Stimulated activated CD8-positive, alpha-beta memory T cell treated with anti-CD3 and anti-CD28 coated beads, Interleukin-4, amount 100 ng/mL, for 48 hours (primary cell): ENCODE measurements at places on chromosomes 7 and 10.
A peak's percentile ranks its signal among the peaks of the same experiment; 100 is the strongest.

GRCh38 chr10:79926037-79926436 is 22.9 kb downstream of the SFTPD start:
- no peak for DNase-seq

DNA sequence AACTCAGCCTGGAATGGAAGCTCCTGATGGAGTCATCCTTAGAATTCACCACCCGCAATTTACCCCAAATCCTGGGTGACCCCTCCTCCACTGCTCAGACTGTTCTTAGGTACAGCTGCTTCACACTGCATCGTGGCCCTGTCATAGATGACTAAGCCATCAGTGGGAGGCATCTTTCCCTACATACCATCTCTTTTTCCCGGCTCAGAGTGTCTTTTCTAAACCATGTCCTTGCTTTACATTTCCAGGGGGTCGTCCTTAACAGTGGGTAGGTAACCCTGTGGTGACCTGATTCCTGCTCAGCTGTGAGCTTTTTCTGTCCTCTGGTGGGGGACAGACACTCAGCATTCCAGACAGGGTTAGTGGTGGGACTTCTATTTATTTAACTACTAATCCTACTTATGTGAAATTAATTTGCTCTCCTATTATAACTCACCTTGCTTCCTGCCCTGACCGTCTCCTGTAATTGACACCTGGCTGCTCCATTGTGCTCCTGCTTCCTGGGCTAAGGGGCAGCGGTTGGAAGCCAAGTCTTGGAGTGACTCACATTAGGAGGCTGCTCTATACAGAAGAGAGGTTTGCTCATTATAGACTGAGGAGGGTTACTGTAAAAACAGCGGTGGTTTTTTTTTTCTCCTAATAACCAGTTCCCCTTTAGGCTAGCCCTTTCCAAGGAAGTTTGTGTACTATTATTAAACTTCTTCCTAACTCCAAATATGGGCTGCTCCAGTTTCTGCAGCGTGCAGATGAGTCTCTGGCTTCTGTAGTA is 40.6 kb downstream of the PYROXD2 start:
- DNase-seq, result no peak

DNA sequence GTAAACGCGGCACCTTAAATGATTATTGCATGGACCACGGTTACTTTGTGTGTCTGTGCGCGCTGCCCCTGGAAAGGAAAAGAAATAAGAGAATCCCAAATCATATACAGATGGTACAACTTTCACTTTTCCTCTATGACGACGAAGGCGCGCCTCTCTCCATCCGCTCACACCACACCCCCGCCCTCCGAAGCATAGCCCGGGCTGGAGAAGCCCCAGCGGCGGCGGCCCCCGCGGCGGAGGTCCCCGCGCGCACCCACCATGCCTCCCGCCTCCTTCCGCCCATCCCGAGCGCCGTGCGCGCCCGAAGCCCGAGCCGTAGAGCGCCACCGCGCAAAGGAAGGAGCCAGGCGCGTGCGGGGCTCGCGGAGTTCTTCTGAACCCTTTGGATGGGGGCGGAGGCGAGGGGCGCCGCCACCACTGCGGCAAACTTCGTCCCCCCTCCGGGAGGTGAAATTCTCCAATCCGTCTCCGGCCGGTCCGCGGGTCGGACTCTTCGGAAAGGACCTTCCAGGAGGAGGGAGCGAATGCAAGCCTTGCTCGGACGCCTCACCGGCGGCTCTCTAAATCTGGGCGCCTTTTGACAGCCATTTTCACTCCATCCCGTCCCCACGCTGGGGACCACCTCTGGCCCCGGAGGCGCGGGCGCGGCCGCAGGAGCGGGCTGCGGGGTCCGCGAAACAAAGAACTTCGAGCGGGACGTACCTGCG is 588 bp downstream of the GLI3 start:
- no peak for DNase-seq

- no peak for DNase-seq
Measured at GRCh38 chr10:113897693-113898618, 43.5 kb downstream of the NHLRC2 start.

- DNase-seq, result no peak
Measured at GRCh38 chr7:50436133-50436806, 13.9 kb downstream of the FIGNL1 start.

GRCh38 chr10:89003344-89003743 is 12.7 kb downstream of the FAS start:
- DNase-seq, result no peak

DNA sequence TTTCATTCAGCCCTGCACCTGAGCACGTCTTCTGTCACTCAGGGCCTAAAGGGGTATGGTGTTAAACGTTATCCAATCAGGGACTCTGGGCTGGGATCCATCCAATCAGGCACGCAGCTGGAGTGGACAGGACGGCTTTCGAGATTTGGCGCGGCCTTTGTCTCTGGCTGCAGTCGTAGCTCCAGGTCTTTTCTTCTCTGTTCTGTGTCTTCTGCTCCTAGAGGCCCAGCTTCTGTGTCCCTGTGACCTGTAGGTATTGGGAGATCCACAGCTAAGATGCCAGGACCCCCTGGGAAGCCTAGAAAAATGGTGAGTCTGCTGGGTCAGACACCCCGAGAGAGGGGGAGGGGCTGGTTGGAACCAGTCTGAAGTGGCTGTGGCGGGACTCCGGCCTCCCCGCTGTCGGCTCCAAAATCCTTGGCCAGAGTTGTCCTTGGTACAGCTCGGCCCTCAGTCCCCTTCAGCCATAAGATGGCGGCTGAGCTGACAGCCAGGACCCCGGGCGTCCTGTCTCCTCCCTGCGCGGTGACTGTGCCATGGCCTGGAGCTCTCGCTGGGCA is 11.7 kb upstream of the ZNF680 start:
- no peak for DNase-seq

GRCh38 chr10:8416192-8416701 is 361.8 kb downstream of the GATA3 start:
- peak; percentile 54 for DNase-seq

- DNase-seq, result no peak
Measured at GRCh38 chr10:69033256-69033655, 44.7 kb downstream of the KIFBP start.

DNA sequence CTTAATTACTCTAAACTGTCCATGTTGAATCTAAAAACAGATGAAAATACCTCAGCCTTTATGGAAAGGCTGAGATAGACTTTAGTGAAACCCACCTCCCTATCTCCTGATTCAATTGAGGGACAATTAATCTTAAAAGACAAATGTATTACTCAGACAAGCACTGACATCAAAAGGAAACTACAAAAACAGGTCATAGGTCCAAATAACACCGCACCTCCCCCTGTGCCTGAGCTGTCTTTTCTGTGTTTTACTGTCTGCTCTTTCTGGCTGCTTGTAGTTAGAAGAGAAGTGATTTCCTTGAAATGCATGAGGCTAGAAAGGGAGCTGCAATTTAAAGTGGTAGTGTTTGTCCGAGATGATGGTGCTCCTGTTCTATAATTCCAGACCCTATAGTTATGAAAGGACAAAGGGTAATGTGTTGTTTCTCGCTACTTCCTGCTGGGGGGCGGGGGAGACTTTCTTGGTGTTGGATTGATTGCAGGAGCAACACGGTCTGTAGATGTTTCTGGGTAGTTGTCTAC is 16.0 kb downstream of the AKR1C8 start:
- peak; percentile 48 for DNase-seq

- DNase-seq, result no peak
Measured at GRCh38 chr7:14478834-14479510, 423.6 kb downstream of the DGKB start.

GRCh38 chr10:1642600-1643160 is 94.6 kb downstream of the ADARB2 start:
- no peak for DNase-seq

DNA sequence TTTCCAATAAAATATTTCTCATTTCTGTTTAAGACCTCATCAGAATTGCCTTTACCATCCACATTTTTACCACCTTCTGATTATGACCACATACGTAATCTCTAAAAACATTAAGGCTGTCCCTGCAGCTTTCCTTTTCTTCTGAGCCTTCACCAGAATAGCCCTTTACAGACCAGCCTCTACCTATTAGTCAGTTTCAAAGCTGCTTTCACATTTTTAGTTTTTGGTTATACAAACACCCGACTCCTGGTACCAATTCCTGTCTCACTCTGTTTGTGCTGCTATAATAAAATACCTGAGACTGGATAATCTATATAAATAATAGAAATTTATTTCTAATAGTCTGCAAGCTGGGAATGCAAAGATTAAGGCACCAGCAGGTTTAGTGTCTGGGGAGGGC is 15.4 kb upstream of the GTF2IRD1 start:
- DNase-seq, result no peak

GRCh38 chr7:87148332-87148955 is 3.8 kb upstream of the DMTF1 start:
- DNase-seq, result no peak

- DNase-seq, result no peak
Measured at GRCh38 chr7:94676431-94676830, 20.5 kb upstream of the SGCE start.

- no peak for DNase-seq
Measured at GRCh38 chr10:1316809-1317143, 260.6 kb downstream of the WDR37 start.

DNA sequence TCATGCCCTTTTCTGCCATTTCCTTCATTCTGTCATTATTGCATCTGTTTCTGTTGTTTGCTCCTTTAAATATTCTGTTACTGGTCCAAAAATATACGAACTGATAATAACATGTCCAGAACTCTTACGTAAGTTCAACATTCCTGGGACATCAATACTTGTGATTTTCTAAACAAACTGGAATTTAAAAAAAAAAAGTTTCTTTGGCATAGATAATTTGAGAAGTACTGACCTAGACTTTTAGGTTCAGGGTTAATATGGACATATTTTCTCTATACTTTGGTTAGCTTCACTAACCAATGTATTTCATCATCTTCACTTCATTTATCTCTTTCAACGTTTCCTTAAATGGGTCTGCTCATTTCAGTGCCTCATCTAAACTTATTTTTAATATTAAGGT is 147.3 kb downstream of the JMJD1C start:
- DNase-seq, result no peak

GRCh38 chr7:11427686-11428273 is 404.2 kb downstream of the THSD7A start:
- DNase-seq, result no peak

- DNase-seq, result no peak
Measured at GRCh38 chr7:47423196-47423595, 158.7 kb downstream of the TNS3 start.

DNA sequence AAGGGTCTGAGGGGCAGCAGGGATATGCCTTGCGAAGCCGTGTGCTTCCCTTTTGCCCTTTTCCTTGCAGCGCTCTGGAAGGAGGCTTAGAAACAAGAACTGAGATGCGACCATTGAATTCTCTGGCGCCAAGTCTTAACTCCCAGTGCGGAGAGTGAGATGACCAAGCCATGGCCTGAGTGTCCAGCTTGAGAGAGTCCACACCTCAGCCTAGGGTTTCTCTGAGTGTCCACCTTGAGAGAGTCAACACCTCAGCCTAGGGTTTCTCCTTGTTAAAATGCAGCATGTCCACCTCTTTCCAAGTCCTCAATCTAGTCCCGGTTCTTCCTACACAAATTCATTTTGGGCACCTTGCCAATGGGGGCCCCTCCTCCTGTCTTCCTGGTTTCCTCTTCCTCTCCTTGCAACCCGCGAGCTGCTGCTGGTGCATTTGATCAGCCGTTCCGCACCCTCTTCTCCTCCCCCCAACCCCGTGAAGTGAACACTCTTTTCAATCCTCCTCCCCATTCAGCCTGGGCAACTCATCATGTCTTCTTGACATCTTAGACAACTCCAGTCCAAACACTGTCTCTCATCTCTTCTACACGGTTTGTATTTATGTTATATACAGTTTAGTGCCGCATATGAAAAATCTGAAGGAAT is 178.2 kb upstream of the PITRM1 start:
- no peak for DNase-seq

GRCh38 chr10:6283655-6284054 is 80.9 kb downstream of the PFKFB3 start:
- no peak for DNase-seq

DNA sequence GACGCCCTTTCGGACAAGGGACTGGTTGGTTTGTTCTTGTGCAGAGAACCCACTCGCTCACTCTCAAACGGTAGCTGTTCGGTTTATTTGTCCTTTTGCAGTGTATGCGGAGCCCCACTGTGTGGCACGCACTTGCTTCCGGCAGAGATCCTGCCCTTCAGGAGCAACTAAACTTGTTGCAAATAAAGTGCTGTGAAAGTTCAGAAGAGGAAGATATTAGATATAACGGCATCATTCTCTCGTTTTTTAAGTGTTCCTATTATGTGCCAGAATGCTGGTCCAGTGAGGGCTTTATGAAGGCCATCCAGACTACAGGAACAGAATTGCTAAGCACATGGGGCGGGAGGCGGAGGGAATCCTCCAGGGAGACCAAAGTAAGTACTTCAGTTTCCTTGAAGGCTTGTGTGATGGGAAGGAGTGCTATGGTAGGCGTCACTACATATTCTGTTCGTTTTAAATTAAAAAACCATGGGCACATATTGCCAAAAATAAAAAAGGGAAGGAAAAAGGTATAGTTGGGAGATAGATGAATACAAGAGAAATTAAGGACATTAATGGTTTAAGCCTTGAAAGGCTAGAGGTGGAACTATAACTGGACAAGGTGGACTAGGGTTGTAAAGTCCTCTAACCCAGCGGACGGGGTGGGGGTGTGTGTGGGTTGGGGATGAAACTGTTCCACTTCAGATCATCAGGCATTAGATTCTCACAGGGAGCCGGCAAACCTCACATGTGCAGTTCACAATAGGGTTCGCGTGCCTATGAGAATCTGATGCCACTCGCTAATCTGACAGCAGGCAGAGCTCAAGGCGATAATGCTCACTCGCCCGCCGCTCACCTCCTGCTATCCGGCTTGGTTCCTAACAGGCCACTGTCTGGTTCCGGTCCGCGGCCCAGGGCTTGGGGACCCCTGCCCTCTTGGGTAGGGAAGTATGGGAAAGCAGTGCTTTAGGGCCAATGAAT is 704 bp upstream of the ERLIN1 start:
- DNase-seq, result peak; percentile 45

- DNase-seq, result peak; percentile 54
Measured at GRCh38 chr10:60573336-60573735, 183.7 kb upstream of the ANK3 start.

- no peak for DNase-seq
Measured at GRCh38 chr10:62597226-62597625, 207.3 kb upstream of the ADO start.
